OCI-M1 (cell line): ENCODE measurements at places on chromosomes 3 and 15.

DNA sequence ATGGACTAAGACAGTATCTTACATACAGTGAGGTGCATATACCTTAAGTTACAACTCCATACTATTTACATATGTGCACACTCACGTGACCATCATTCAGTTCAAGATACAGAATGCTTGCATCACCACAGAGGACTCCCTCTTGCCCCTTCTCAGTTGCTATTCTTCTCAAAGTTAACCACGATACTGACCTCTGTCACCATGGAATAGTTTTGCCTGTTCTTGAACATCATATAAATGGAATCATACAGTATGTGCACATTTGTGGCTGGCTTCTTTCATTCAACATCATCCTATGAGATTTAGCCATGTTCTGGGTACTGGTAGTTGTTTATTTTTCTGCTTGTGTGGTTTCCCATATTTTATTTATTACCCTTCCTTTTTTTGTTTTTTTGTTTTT lies 10.4 kb upstream of the ZSCAN2 start:
- no peak for DNase-seq

DNA sequence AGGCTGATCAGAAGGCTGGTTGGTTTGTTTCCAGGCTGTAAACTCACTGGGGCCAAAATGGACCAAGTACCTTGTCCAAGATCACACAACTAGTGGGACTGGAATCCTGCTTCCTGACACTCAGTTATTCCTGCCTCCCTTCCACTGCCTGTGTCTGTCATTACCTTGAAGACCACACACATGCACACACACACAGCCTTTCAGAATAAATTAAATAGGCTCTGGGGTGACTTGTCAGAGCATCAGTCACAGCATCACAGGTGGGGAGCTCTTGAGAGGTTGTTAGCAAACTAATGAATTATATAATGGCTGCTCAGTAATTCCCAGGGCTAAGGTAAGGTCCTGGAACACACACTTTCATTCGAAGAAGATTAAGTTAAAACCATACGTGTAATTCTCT lies 231.8 kb downstream of the UACA start:
- DNase-seq, result no peak

- DNase-seq, result no peak
Observed at GRCh38 chr3:193835414-193835813, 242.4 kb downstream of the OPA1 start.

- no peak for DNase-seq
Observed at GRCh38 chr3:116569611-116570010, 124.3 kb upstream of the LSAMP start.
